EL (cell line): ENCODE measurements at places on chromosomes 5 and 9.

DNA sequence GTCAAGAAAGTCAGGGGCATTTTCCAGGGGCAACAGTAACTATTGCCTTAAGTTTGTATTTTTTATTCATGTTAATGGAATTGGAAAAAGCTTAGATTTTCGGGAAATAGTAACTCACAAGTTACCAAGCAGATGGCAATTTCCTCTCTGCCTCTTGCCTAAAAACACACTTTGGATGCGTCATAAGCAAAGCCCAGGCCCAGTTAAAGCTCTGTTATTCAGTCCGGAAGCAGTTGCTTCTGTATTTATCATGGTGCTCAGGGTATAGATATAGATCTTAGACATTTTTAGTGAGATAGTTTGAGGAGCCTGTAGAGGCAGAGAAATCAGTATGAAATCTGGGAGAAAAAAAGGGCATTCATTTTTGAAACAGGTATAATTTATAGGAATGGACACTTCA is 260.3 kb upstream of the TNC start:
- DNase-seq = no peak

GRCh38 chr5:173463207-173463606 is 135.0 kb upstream of the STC2 start:
- DNase-seq = no peak

DNA sequence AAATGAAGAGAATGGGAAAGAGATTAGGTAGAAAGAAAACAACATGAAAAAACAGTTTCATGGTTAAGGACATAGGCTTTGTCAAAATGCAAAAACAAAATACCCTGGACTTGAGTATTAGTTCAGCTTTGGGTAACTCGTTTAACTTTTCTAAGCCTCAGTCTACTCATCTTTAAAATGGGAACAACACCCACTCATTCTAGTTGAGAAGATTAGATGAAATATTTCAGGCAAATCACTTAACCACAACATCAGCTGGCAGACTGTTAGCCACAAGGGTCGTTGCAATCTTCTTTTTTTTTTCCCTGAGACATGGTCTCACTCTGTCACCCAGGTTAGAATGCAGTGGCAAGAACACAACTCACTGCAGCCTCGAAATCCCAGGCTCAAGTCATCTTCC is 185.6 kb downstream of the DCP2 start:
- DNase-seq = no peak

GRCh38 chr5:179759581-179760551 is 27.2 kb downstream of the MAML1 start:
- no peak for DNase-seq

GRCh38 chr9:38671748-38672147 is 48.2 kb downstream of the FAM240B start:
- DNase-seq = no peak
